ENCODE measurements at places on chromosomes 6 and 20.
A peak's percentile ranks its signal among the peaks of the same experiment; 100 is the strongest.

DNA sequence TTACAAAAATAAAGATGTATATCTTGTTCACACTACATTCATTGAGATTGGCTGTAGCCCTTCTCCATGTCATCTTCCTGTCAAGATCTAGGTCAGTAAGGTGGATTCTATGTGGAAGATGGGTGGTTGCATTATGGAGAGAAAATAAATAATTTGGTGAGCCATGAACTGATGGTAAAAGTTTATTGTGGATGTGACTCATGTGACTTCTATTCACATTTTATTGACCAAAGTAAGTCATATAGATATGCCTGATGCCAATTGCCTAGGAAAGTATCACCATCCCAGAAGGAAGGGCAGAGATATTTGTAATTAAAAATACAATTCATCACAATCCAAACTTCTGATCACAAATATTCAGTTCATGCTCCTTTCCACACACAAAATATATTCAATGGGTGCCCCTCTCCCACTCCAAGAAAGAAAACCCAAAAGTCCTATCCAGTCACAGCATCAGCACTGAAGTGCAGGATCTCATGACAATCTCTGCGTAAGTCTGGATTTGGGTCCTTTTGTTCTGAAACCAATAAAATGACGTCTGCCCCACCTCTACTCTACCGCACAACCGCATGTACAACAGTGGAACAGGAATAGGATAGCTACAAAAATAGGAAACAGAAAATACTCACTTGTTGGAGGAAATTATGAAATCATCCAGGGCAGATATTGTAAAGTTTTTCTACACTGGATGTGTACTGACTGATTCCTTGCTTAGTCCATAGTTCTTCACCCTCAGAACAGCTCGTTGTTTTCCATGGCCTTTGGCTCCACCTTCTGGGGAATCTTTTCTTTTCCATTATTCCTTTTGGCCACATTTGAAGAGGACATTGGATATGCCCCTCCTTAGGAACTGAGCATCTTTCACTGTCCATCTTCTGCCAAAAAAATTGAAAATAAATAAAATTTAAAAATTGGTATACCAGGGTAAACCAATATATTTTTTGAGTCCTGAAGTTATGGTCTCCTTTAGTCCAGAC, 16.1 kb upstream of the SLC17A3 start:
- DNase-seq: peak; percentile 23

DNA sequence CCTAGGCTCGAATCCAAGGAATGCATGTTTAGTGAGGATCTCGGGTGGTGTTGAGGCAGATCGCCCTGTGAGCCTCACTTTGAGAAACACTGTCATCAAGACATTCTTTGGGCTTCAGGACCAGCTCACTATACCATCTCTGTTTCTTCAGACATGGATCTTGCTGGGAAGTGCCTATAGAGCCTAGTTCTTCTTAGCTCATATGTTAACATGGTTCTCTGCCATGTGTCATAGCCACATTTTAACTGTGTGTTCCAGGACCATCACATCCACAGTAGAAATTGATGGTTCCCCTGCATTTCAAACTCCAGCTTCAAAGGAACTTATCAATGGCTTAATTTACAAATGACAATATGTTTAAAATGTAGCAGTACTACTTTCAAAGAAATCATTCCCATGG, 57.4 kb downstream of the NOX3 start:
- DNase-seq: no peak

- DNase-seq: no peak
These were observed 14.9 kb upstream of the MDFI start for GRCh38 chr6:41623330-41623729.

DNA sequence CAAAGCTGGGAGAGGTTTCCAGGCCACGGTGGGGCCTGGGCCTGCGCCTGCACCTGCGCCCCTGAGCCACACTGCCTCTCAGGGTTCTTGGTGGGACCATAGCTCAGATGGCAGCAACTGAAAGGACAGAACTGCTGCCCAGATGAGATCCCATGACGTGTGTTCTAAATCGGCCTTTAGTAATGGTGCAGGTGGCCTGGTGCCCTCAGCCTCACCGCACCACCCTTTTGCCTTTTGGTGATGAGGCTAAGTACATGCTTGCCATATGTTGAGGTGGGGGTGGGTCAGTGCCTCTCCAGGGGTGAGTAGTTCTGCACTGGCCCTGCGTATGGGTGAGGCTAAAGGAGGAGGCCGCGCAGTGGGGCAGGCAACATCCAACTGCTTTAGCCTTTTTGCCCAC, 7.4 kb downstream of the PSMG4 start:
- DNase-seq: no peak

Data from putamen (tissue), 1 donor.